ENCODE measurements at places on chromosomes 5 and 9. TPM values are rescaled to one million over a fixed set of nuclear protein-coding genes. Genes with fewer than 3 reads are reported as not detected.

- peak; percentile 58 for DNase-seq
These were observed 7.0 kb upstream of the UGT3A2 start for GRCh38 chr5:36073595-36074216.

DNA sequence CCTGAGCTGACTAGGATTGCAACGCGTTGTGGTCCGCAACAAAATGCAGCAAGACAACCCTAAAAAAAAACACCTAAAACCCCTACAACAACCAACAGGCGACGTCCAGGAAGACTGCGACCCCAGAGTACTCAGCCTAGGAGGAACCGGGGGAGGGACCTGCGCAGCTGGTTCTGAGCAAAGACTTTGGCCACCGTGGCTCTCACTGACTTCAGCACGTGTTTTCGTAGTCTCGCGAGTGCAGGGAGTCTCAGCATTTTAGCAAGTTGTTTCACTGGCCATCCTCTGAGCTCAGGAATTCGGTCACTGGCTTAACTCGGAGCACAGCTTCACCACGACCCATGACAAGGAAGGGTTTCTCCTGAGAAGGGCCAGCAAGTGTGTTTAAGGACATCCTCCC is 8.6 kb upstream of the ZDHHC11 start:
- no peak for DNase-seq

DNA sequence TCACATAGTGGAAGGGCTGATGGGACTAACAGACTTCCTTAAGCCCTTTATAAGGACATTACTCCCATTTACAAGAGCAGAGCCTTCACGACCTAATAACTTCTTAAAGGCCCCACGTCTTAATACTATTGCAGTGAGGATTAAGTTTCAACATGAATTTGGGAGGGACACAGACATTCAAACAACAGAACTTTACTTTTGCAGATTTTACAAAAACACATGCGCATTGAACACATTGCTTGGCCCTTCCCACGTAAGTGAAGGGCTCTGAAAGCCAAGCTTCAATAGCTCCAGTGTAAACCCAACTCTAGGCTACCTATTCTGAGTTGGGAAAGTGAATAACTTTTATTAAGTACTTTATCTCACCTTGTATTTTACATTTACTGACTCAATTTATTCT is 53.8 kb upstream of the DNAH5 start:
- no peak for DNase-seq

- DNase-seq: no peak
These were observed 97.2 kb downstream of the LPAR1 start for GRCh38 chr9:110940951-110941557.

DNA sequence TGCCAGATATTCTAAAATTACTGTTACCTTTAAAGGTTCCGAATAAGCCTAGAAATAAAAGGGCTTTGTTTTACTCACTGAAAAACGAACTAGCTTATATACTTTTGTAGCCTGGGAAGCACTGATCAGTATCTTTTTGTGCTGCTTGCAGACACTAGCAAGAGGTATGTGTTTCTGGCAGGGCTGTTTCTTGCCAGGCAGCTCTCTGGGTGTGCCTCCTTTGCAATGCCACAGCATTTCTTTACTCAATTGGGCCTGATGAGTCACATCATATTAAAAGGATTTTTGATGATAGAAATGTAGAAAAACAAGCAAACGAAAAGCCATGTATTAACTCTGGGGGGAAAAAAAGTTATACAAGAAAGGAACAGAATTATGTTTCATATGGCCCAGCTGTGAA is 35.6 kb downstream of the CD180 start:
- DNase-seq: no peak

- no peak for DNase-seq
These were observed 12.1 kb downstream of the PRRC2B start for GRCh38 chr9:131405858-131406537.

- DNase-seq: no peak
These were observed 102.6 kb downstream of the PDZD2 start for GRCh38 chr5:31741496-31741895.

DNA sequence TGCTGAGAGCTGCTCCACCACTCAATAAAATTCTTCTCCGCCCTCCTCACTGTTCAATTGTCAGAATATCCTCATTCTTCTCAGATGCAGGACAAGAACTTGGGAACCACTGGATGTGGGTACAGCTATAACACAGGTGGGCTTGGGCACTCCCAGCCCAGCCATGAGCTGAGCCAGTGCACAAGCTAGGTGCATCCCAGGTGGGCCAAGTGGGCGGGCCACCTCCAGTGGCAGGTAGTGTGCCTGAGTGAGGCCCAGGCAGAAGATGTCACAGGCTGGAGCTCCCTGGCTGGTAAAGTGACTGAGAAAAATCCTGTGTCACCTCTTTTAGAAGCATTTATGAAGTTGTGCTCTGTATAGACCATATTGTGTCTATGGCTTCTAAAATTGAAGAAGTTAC is 501.6 kb upstream of the TYRP1 start:
- no peak for DNase-seq

HAVCR1 gene
- not detected for total RNA-seq

GALT gene
- total RNA-seq: 14.4 TPM

CDH9 gene
- not detected for total RNA-seq

SOX30 gene
- not detected for total RNA-seq

GCNT4 gene
- 1.1 TPM for total RNA-seq

GFPT2 gene
- 2.3 TPM for total RNA-seq
